ENCODE measurements at places on chromosomes 5 and 9. TPM values are rescaled to one million over a fixed set of nuclear protein-coding genes. Genes with fewer than 3 reads are reported as not detected.

DNA sequence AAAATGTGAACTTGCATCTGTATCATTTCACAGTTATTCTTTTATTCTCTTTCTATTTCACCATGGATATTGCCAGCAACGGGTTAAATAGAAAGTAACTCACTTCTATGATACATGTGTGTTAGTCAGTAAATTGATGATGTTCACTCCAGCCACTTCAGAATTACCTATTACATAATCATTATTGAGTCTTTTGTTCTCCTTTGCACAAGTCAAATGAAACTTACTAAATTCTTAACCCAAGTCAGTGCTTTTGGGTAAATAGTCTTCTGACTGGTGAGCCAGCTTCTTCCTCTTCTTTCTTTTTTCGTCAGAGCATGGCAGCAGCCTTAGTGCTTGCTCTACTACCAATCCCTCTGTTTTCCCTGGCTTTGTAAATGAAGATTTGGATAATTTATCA lies 344.3 kb downstream of the RAB3C start:
- H3K4me1 ChIP-seq, result peaks cover 4% of the 10 kb centered on the region
- no peak overlapping the region for H3K4me3 ChIP-seq
- no peak for DNase-seq
- no peaks in the 10 kb centered on the region for H3K27me3 ChIP-seq

DNA sequence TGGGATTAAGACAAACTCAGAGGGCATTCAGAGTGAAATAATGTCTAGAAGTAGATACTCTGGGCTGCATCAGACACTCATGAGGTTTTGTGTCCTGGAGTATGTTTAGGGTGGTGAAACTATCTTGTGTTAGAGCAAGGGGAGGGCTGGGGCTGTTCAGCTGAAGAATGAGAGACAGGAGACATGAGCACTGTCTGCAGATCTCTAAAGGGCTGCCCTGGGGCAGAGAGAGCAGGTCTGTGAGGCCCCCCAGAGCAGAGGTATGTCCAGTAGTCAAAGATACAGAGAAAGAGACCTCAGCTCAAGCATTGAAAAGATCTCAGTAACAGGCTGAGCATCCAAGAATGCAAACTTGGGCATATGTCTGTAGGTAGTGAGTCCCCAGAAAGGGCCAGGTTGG lies 45.9 kb upstream of the SHB start:
- no peak overlapping the region for H3K4me3 ChIP-seq
- peaks cover 3% of the 10 kb centered on the region for H3K27me3 ChIP-seq
- no peaks in the 10 kb centered on the region for H3K36me3 ChIP-seq
- no peaks in the 10 kb centered on the region for H3K4me1 ChIP-seq

GRCh38 chr5:136228136-136228757 lies 35.3 kb upstream of the SMIM32 start:
- H3K4me3 ChIP-seq, result no peak overlapping the region
- no peaks in the 10 kb centered on the region for H3K27me3 ChIP-seq
- H3K4me1 ChIP-seq, result no peaks in the 10 kb centered on the region
- no peaks in the 10 kb centered on the region for H3K36me3 ChIP-seq

DNA sequence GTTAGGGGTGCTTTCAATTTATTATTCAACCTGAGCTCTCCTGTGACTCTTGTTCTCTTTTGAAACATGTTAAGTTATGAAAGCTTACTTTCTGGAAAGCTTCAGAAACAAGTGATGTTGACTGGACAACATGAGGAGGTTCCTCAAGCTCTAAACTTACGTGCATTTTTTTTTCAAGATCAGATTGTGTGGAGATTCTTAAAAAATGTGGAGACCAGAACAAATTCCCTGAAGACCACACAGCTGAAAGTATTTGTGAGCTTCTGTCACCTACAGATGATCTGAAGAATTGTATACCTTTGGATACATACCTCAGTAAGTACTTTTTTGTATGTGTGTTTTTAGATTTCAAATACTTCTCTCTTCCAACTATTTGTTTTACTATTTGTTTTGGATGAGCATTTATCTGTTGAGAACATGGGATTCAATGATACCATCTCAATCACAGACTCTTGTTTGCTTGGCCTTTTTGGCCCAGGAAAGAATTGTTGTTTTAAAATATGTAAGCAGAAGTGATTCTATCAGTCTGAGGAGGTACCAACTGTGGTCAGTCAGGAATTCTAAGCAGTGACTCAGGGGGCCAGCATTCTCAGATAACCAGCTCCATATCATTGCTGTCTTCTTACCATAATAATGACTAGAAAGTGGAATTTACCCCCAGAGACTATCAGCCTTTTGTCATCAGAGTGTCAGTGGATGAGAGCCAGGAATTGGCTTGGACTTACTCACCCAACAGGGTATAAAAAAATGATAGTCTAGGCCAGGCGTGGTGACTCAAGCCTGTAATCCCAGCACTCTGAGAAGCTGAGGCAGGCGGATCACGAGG lies 34.4 kb upstream of the GLIPR2 start:
- no peaks in the 10 kb centered on the region for H3K36me3 ChIP-seq
- DNase-seq, result no peak
- H3K27ac ChIP-seq, result no peak overlapping the region
- no peak overlapping the region for H3K4me3 ChIP-seq
- no peaks in the 10 kb centered on the region for H3K27me3 ChIP-seq

GRCh38 chr9:119577881-119578280 lies 208.6 kb upstream of the BRINP1 start:
- H3K36me3 ChIP-seq, result no peaks in the 10 kb centered on the region
- no peak overlapping the region for H3K4me3 ChIP-seq
- no peak overlapping the region for H3K27ac ChIP-seq
- no peaks in the 10 kb centered on the region for H3K27me3 ChIP-seq
- DNase-seq, result no peak

GRCh38 chr5:95134326-95134725 lies 150.6 kb downstream of the MCTP1 start:
- no peaks in the 10 kb centered on the region for H3K27me3 ChIP-seq
- no peak overlapping the region for H3K27ac ChIP-seq
- no peak overlapping the region for H3K4me3 ChIP-seq
- H3K36me3 ChIP-seq, result no peaks in the 10 kb centered on the region

DNA sequence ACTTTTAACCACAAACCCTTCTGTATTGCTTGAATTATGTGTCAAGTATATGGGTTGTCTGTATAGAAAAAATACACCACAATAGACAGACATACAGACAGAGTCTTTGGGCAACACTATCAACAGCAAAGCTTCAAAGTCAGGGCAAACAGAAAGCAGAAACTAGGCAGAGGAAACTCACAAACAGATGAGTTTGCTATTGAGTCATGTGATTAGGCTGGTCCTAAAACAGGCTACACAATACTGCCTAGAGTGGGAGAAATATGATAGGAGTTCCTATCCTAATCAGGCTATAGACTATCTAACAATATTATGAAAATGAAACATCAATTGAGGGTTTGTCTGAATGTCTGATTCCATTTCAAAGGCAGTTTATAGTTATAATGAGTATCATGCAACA lies 156.4 kb downstream of the EDIL3 start:
- DNase-seq, result no peak
- H3K4me1 ChIP-seq, result no peaks in the 10 kb centered on the region
- no peaks in the 10 kb centered on the region for H3K36me3 ChIP-seq
- H3K27ac ChIP-seq, result no peak overlapping the region
- H3K27me3 ChIP-seq, result no peaks in the 10 kb centered on the region

GRCh38 chr9:96856363-96857286 lies 2.3 kb upstream of the ZNF782 start:
- H3K4me3 ChIP-seq, result no peak overlapping the region
- H3K36me3 ChIP-seq, result no peaks in the 10 kb centered on the region
- peaks cover 12% of the 10 kb centered on the region for H3K4me1 ChIP-seq
- DNase-seq, result peak; percentile 88
- no peak overlapping the region for H3K27ac ChIP-seq

DNA sequence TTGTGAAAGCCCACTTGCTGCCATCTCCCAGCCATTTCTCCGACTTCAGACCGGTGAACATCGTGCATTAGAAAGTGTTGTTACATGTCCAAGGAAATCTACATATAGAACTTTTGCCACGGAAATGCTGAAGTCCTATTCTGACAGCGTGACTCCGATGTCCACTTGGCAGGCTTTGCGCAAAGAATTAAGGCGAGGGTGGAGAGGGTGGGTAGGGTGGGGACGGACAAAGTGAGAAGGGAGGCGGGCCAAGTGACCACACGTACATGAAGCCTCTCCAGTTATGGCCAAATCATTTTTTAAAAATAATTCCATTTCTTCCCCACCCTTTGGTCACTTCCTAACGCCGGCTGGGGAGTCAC lies 460 bp upstream of the ACO1 start:
- no peak for DNase-seq
- H3K27ac ChIP-seq, result peak overlapping the region; percentile 88
- peaks cover 33% of the 10 kb centered on the region for H3K4me1 ChIP-seq
- no peaks in the 10 kb centered on the region for H3K27me3 ChIP-seq
- H3K36me3 ChIP-seq, result no peaks in the 10 kb centered on the region

- peaks cover 97% of the 10 kb centered on the region for H3K4me1 ChIP-seq
- no peak overlapping the region for H3K4me3 ChIP-seq
- H3K36me3 ChIP-seq, result no peaks in the 10 kb centered on the region
- H3K27ac ChIP-seq, result peak overlapping the region; percentile 52
- DNase-seq, result no peak
Observed at GRCh38 chr9:70405808-70406433, 8.5 kb downstream of the KLF9 start.

DNA sequence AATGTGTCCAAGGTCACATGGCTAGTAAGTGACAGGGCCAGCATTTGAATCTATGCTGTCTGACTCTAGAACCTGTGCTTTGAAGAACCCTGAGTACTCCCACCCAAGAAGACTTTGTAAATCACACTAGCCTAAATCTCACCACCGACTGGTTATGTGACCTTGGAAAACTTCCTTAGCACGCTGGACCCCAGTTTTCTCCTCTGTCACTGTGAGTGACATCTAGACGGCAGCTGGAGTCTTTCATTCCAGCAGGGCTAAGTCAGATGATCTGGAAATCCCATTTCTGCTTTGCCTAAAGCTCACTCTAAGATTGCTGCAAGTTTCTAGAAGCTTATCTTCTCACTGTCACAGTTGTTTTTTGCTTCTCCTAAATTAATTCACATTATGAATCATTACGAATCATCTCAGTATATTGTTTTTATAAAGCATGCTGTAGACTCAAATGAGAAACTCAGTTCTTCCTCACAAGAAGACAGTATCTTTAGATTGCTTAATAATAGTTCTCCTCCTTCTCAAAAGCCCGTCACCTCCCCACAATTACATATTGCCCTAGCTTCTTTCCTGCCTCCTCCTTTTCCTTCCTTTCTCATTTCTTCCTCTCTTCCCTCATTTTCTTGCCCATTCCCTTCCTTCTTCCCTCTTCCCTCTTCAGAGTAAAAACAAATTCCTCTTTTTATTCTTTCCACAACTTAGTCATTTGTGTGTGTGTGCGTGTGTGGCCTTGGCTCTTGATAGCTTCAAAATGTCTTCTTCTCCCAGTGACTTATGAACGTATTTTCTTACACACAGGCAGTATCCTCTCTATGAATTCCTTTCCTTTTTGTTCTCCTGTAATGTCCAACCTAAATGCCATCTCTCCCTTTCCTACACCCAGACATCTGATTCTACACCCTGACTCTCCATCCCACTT lies 16.8 kb downstream of the ALDOB start:
- no peaks in the 10 kb centered on the region for H3K4me1 ChIP-seq
- DNase-seq, result no peak
- H3K27me3 ChIP-seq, result no peaks in the 10 kb centered on the region
- H3K36me3 ChIP-seq, result no peaks in the 10 kb centered on the region
- no peak overlapping the region for H3K27ac ChIP-seq
- no peak overlapping the region for H3K4me3 ChIP-seq

DNA sequence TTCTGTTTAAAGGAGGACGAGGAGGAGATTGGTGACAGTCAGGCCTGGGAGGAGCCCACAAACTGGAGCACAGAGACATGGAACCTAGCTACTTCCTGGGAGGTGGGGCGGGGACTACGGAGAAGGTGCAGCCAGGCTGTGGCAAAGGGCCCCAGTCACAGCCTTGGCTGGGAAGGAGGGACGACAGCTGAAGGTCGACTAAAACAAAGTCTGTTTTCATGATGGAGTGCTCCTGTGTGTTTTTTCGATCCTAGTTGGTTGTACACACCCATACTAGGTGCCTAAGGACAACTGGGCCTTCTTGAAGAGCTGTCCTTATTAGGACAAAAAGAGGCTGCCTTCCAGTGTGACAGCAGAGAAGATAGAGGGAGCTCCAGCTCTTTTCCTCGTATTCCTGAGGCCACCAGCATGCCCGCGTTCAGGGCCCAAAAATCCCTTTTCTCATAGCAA lies 2.9 kb downstream of the CCDC107 start:
- peak; percentile 73 for DNase-seq
- peaks cover 32% of the 10 kb centered on the region for H3K36me3 ChIP-seq
- peaks cover 44% of the 10 kb centered on the region for H3K4me1 ChIP-seq
- peak overlapping the region; percentile 91 for H3K27ac ChIP-seq

GRCh38 chr9:117249799-117250198 lies 165.1 kb downstream of the ASTN2 start:
- H3K27ac ChIP-seq, result no peak overlapping the region
- H3K27me3 ChIP-seq, result no peaks in the 10 kb centered on the region
- no peak for DNase-seq
- H3K4me3 ChIP-seq, result no peak overlapping the region

GRCh38 chr9:715300-715699 lies 126.2 kb upstream of the DMRT1 start:
- no peaks in the 10 kb centered on the region for H3K27me3 ChIP-seq
- H3K4me3 ChIP-seq, result no peak overlapping the region
- DNase-seq, result no peak
- H3K27ac ChIP-seq, result no peak overlapping the region
- H3K4me1 ChIP-seq, result no peaks in the 10 kb centered on the region

GRCh38 chr5:1479581-1480188 lies 34.4 kb upstream of the SLC6A3 start:
- H3K27me3 ChIP-seq, result no peaks in the 10 kb centered on the region
- H3K36me3 ChIP-seq, result peaks cover 52% of the 10 kb centered on the region
- H3K4me1 ChIP-seq, result peaks cover 72% of the 10 kb centered on the region
- no peak overlapping the region for H3K4me3 ChIP-seq

- H3K4me3 ChIP-seq, result no peak overlapping the region
- DNase-seq, result no peak
- no peaks in the 10 kb centered on the region for H3K4me1 ChIP-seq
- no peak overlapping the region for H3K27ac ChIP-seq
Observed at GRCh38 chr9:132698989-132699388, 28.7 kb downstream of the GTF3C4 start.

GRCh38 chr5:159765135-159765433 lies 151.2 kb upstream of the ADRA1B start:
- no peaks in the 10 kb centered on the region for H3K36me3 ChIP-seq
- peak overlapping the region; percentile 31 for H3K27ac ChIP-seq
- peaks cover 15% of the 10 kb centered on the region for H3K4me1 ChIP-seq
- H3K4me3 ChIP-seq, result no peak overlapping the region
- no peak for DNase-seq

- peaks cover 15% of the 10 kb centered on the region for H3K4me1 ChIP-seq
- no peak overlapping the region for H3K4me3 ChIP-seq
- H3K27me3 ChIP-seq, result no peaks in the 10 kb centered on the region
- DNase-seq, result no peak
Observed at GRCh38 chr5:43315682-43316081, 2.5 kb upstream of the HMGCS1 start.

The MAMDC4 gene
- polyA plus RNA-seq, result 32.0 TPM

The ECM2 gene
- polyA plus RNA-seq, result 0.68 TPM

The SHLD3 gene
- 3.8 TPM for polyA plus RNA-seq

The STPG3 gene
- not detected for polyA plus RNA-seq

The IL4 gene
- not detected for polyA plus RNA-seq
